ENCODE measurements at places on chromosomes 1 and 21.

DNA sequence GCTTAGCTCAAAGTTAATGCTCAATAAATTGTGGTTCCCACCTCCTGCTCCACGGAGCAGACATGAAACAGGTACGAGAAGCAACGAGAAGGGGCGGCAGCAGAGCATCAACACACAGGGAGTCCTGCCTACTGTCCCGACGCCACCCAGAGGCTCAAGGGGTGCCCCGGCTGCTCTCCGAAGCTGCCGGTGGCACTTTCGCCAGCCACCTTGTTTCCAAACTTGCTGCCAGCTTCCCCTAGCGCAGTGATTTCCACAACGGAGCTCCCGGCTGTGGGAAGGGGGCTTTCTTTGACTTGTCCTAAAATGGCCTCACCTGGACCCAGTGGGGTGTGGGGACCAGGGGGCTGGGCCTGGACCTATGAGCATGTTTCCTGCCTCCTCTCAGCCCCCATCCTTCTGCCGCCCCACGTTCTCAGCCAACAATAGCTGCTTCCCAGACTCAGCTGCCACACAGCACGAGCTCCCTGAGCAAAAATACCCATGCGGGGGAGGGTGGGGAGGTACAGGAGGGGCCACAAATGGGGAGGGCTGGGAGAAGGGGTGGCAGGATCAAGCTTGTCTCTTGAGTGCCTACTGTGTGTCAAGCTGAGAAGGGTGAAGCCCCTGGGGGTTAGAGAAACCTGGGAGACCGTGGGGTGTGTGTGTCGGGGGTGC, 35.6 kb upstream of the ECE1 start:
- DNase-seq, result no peak

GRCh38 chr1:205324781-205325180, 3.2 kb upstream of the NUAK2 start:
- DNase-seq, result no peak

- no peak for DNase-seq
Measured at GRCh38 chr1:156743367-156744302, 2.7 kb upstream of the MRPL24 start.

GRCh38 chr1:195946500-195946899, 661.7 kb downstream of the KCNT2 start:
- DNase-seq, result no peak

- no peak for DNase-seq
Measured at GRCh38 chr1:219463636-219464035, 149.3 kb downstream of the ZC3H11B start.

DNA sequence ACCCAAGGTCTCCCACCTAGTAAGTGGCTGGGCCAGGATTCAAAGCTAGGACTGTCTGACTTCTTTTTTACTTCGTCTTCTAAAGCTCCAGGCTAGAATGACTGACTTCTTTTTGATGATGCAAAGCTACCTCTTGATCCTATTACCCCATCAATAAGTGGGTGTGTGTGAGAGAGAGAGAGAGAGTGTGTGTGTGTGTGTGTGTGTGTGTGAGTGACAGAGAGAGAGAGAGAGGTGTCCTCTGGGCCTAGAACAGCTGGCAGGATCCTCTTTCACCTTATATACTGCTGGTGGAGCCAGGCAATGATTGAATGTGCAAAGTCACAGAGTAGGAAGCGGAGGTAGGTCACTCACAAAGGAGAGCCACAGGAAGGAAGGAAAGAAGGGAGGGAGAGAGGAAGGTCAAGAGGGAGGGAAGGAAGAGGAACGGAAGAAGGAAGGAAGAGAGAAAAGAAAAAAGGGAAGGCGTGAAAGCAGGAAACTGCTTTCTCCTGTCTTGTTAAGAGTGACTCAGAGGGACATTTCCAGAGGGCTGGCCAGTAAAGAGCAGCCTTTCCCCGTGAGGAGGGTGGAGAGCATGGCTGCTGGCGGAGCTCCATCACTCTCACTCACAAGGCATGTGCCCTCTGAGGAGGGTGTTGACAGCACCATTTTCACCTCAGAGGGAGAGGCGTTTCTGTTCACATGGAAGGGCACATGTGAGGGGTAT, 68.9 kb downstream of the CDC7 start:
- no peak for DNase-seq

- no peak for DNase-seq
Measured at GRCh38 chr1:12715896-12716437, at the start of gene AADACL3. AADACL3 (plus strand) TSS chr1:12716110; CDS start chr1:12716177, 67 bp downstream.

GRCh38 chr1:81812712-81813111, 12.0 kb downstream of the ADGRL2 start:
- no peak for DNase-seq

DNA sequence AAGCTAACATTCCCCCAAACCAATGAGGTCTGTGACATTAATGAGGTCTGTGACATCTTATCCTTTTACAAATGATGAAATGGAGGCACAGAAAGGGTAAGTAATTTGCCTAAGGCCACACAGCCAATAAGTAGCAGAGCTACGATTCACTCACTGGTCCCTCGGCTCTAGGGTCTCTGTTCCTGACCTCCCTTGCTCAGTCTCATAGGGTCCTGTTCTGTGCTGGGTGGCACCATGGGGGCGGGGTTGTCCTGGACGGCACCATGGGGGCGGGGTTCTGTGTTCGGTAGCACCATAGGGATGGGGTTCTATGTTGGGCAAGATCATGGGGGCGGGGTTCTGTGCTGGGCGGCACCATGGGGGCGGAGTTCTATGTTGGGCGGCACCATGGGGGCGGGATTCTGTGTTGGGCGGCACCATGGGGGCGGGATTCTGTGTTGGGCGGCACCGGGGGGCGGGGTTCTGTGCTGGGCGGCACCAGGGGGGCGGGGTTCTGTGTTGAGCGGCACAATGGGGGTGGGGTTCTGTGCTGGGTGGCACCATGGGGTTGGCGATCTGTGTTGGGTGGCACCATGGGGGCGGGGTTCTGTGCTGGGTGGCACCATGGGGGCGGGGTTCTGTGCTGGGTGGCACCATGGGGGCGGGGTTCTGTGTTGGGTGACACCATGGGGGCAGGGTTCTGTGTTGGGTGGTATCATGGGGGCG, 55.6 kb downstream of the CLSTN1 start:
- no peak for DNase-seq

DNA sequence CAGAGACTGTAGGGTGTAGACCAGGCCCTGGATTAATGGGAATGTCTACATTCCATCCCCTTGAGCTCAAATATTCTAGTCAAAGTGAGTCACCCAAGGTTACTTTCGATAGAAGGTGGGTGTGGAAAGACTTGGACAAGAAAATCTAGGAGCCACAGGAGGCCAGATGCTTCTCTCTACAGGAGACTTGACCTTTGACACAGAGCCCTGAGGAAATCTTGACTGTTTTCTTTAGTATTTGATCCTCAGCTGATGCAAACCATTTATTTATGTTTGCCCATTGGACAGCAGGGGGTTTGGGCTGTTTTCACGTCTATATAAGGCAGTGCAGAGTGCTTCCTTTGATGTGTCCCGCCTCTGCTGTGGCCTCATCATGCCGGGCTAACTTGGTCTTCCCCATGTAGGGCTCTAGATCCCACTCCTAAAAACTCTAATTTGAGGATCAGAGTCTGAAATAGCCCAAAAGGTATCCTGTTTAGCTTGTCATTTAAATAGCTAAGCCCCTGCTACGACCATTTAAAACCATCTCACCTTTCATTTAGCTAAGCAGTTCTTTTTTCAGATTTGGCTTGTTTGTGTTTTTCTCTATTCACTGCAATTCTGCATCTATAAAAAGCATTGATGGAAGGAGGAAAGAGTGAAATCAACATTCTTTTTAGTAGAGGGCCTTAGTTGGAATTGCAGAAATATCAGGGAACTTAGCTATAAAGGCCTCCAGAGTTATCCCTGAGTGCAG, 15.5 kb upstream of the MAP3K7CL start:
- DNase-seq, result no peak

- DNase-seq, result peak; percentile 76
Measured at GRCh38 chr1:26408604-26409003, 2.0 kb upstream of the LIN28A start.

DNA sequence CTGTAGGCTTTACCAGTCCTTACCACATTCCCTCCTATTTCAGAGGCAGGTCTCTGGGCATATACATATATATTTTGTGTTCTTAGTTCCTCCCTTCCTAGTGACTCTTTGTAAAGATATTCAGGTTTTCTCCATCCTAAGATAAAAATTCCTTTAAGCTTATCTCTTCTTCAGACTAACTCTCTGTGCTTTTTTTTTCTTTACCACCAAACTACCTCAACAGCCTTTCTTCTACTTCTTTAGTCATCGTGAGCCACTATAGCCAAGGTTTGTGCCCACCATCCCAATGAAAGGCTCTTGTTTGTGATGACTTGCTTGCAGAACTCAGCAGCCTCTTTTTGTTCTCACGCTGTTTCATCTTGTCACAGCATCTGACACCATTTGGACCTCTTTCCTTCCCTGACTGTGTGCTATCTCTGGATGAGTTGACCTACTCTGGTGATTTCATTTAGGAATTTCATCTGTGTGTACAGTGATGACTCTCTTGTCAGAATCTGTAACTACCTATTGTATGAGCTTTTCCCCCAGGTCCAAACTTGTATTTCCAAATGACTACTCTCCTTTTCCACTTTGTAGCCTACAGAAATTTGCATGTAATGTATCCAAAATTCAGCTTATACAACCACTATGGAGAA, 59.0 kb upstream of the MACF1 start:
- no peak for DNase-seq

- no peak for DNase-seq
Measured at GRCh38 chr1:2315674-2316450, 75.5 kb downstream of the MORN1 start.

GRCh38 chr21:25909341-25909740, 174.6 kb downstream of the GABPA start:
- DNase-seq, result no peak

DNA sequence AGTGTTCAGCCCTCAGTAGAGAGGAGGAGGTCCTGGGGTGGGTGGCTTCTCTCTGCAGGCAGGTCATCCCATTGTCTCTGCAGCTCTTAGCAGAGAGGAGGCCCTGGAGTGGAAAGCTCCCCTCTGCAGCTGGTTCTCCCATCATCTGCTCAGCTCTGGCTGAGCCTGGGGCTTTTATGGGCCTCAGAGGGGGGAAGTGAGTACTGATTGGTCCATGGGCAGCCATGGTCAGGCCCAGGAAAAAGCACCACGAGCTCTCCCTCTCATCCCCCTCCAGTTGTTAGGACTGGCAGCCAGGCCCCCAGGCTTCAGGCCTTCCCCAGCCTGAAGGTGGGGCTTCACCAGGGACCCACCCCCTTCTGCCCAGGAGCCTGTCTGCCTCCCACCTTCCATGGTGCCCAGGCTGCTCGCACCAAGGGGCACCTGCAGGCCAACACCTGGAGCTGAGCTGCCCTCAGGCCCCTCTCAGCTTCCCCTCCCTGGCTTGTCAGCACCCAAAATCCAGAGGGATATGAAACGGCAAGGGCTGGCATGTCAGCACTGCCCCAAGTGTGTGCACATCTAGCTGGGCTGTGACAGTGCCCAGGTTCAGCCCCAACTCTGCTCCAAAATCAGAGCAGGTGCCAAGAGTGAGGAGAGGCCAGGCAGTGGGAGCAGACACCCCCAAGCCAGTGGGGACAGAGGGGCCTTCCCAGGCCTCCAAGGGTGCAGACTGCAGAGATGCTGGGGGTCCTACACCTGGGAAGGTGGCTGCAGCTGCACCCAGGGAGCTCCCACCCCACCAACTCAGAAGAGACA, 449.0 kb downstream of the MATN1 start:
- no peak for DNase-seq

- DNase-seq, result no peak
Measured at GRCh38 chr21:46295177-46295770, 9.1 kb downstream of the YBEY start.
